ENCODE measurements at places on chromosomes 7 and 10.

DNA sequence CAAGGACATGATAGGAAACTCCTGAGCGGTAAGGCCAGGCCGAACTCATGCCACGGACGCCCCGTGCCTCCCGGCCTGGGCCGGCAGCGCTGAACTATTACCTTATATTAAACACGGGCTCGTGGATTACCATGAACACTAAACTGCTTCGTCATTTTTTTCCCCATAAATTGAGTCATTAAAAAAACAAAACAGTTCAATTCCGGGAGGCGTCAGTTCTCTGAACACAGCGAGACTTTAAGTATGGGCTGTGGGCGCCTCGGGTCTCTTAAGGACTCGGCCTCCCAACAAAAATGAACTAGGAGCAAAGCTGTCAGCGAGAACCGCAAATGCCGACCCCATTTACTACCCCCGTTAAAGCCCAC, 519 bp downstream of the PITRM1 start:
- DNase-seq, result no peak

DNA sequence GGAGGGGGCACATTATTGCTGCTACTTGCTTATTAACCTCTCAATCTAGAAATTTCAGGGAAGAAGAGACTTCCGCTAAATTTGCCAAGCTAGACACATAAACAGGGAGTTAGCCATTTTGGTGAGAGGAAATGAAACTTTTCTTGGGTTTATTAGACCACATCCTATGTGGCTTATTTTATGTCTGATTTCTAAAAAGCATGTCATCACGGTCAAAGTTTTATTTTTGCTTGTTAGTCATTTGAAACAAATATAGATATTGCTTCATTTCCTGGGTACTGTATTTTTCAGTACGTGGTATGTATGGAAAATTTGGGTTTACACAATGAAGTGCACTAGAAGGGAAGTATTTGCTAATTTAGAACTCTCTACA, 144.1 kb downstream of the TCF7L2 start:
- DNase-seq, result no peak

GRCh38 chr7:117269886-117270285, 53.0 kb downstream of the WNT2 start:
- no peak for DNase-seq

- no peak for DNase-seq
Measured at GRCh38 chr10:43126759-43127424, 11.4 kb upstream of the CSGALNACT2 start.

GRCh38 chr10:29897999-29898716, 161.2 kb downstream of the JCAD start:
- DNase-seq, result no peak

DNA sequence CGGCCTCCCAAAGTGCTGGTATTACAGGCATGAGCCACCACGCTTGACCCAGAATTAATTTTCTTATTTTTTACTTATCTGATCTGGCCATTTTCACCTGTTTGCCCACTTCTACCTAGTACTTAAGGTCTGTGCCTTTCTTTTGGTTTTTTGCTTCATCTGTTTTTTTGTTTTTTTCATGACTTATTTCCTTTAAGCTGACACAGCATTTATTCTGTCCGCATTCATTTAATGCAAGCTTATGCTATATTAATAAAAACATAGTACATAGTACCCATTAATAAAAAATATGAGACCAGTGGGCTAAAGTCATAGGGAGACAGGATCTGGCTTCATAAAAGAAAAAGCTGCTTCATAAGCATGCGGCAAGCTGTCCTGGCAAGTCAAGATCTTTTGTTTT, 205.4 kb downstream of the ZEB1 start:
- no peak for DNase-seq

GRCh38 chr10:109977382-109977806, 30.4 kb upstream of the ADD3 start:
- no peak for DNase-seq

GRCh38 chr10:44651834-44652233, 259.3 kb upstream of the TMEM72 start:
- DNase-seq, result no peak

DNA sequence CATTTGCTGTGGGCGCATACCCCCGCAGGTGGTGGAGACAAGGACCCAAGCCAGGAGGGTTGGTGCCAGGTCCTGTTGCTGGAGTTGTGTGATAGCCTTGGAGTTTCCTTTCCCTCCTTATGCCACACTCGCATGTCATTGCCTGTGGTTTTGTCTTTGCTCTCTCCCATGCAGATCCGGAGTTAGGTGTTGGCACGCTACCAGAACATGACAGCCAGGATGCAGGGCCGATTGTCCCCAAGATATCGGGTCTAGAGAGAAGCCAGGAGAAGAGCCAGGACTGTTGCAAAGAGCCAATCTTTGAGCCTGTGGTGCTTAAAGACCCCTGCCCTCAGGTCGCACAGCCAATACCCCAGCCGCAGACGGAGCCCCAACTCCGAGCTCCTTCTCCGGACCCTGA, 369.2 kb upstream of the GALNT17 start:
- no peak for DNase-seq

DNA sequence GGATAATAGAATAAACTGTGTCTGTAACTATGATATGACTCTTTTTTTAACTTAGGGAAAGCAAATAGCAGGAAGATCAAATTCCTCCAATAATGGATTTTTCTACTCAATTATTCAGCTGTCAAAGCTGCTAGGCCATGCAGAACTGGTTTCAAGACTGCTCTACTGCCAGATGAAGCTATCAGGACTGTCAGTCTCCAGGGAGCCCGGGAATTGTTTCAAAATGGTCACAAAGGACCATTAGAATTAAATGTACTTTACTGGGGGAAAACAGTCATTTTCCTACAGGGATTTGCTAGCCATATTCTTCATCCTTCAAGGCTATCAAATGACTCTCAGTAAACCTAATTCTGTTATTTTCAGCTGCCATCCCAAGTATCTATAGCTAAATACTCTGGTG, 276.3 kb downstream of the LHFPL3 start:
- DNase-seq, result no peak

- DNase-seq, result no peak
Measured at GRCh38 chr7:23889566-23889965, 179.5 kb downstream of the STK31 start.

- no peak for DNase-seq
Measured at GRCh38 chr10:70192326-70192968, 22.1 kb upstream of the SAR1A start.

DNA sequence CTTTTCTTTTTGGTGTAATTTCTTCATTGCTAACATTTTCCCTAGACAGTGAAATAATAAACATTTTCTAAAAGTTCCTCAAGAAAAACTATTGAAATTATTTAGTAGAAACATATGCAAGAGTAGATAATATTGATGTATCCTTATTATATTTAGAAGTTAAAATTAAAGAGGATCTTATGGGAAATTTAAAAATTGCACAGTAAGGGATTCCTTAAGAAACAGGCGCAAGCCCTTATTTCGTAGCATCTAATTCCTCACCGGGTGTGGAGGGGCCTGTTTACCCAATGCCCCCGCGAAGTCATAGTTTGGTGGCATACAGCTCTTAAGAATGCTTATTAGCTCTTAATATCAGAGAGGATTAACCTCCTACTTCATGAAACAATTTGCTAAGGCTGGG, 467.1 kb downstream of the DNAJB6 start:
- no peak for DNase-seq

GRCh38 chr7:22582863-22583622, 83.1 kb upstream of the STEAP1B start:
- DNase-seq, result no peak

DNA sequence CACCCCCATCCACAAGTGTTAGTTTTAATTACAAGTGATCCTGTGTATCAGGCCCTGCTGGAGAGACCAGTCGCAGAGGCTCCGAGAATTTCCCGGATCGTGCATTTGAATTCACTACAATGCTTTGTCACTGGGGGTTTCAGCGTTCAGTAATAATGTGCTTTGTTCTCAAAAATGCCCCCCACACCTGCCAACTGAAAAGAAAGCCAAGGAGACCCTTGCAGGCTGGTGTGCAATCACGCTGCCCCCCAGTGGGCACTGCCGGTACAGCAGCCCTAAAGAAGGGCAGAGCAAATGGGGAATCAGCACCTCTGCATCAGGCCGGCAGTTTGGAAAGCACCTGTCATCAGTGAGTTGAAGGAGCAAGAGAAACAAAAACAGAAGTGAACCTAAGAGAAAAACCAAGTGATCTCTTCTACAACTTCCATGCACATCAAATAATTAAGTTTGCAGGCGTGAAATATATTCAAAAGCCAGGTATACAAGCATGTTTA, 177.6 kb downstream of the PARD3 start:
- DNase-seq, result peak; percentile 25

GRCh38 chr10:15859509-15859905, 800 bp downstream of the MINDY3 start:
- no peak for DNase-seq

DNA sequence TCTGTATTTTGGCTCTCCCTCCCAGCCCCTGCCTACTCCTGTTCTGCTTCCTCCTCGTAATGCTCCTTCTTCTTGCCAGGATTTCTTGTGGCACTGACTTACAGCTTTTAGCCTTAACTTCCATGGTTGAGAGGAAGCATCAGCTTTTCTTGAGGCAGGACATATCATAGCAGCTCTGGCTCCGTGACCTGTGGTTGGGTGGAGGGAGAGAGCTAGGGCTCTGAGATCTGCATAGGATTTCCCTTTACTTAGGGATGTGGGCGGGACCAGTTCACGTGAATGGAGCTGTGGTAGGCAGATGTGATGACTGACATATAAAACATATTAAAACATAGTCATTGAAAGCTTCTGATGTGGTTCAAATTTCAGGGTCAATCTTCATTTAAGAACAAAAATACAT, 10.6 kb upstream of the RAB11FIP2 start:
- DNase-seq, result no peak

- DNase-seq, result no peak
Measured at GRCh38 chr10:126964190-126964589, 59.0 kb downstream of the DOCK1 start.

- no peak for DNase-seq
Measured at GRCh38 chr7:130350945-130351790, 6.6 kb downstream of the CPA5 start.

DNA sequence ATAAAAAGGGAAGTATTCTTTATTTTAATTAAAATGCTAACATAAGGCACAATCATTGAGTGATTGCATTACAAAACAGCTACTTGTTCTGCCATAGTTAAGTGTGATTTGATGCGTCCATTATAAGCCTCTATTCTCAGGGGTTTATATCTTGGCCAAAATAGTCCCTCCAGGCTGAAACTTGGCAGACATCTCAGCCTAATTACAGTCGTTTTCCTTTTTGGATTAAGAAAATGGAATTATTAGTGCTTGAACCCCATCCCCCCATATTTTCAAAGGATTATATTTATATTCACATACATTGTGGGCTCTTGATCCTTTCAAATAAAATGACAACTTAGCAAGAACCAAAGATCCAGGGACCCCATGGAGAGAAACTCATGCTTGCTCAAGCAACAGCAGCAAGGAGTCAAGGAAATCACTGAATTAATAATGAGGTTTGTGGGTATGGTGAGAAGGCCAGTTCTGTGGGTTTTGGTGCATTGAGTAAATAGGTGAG, 66.7 kb upstream of the NEUROD6 start:
- DNase-seq, result no peak

- DNase-seq, result no peak
Measured at GRCh38 chr7:98993024-98993897, 114.9 kb downstream of the TRRAP start.

- DNase-seq, result no peak
Measured at GRCh38 chr7:128214463-128214862, 26.6 kb upstream of the LEP start.

GRCh38 chr10:102504179-102504975, 605 bp downstream of the SUFU start:
- no peak for DNase-seq

GRCh38 chr7:47552621-47553020, 29.3 kb downstream of the TNS3 start:
- DNase-seq, result no peak

- DNase-seq, result no peak
Measured at GRCh38 chr7:141946796-141947195, at the start of gene CLEC5A. CLEC5A (minus strand) TSS chr7:141946974; CDS start chr7:141946292, 682 bp downstream.

- DNase-seq, result no peak
Measured at GRCh38 chr10:5555021-5555510, 30.3 kb downstream of the CALML3 start.

DNA sequence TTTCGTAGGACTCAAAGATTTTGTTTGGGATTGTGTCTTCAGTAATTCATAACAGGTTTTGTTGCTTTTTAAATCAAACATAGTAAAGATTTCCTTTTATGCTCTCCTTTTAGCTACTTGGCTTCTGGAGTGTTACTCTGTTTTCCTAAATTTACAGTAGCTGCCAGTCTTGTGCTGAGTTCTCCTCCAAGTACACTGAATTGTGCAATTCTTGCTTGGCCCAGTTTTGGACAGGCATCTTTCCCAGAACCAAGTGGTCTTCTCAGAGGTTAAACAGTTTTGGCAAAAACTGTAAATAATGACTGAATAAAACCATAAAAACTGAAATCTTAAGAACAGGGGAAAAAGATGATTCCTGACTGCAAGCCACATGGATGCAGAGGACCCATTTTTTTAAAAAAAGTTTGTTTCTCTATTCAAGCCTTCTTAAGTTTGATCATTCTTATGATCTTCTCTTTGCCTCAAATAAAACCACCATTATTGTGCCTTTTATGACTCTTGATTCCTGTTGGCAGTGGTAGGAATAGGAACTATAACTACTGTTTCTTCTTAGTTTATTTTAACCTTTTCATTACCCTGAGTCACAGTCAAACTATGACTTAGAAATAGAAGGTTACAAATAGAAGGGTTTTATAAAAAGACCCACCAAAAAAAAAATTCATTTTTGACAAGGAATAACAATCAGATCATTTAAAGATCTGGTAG, 88.0 kb downstream of the MDFIC start:
- DNase-seq, result no peak

GRCh38 chr10:127150136-127150535, 46.3 kb downstream of the INSYN2A start:
- no peak for DNase-seq

- no peak for DNase-seq
Measured at GRCh38 chr7:151851145-151851751, 25.7 kb downstream of the PRKAG2 start.

GRCh38 chr10:44051091-44051490, 333.8 kb downstream of the CXCL12 start:
- peak; percentile 63 for DNase-seq

DNA sequence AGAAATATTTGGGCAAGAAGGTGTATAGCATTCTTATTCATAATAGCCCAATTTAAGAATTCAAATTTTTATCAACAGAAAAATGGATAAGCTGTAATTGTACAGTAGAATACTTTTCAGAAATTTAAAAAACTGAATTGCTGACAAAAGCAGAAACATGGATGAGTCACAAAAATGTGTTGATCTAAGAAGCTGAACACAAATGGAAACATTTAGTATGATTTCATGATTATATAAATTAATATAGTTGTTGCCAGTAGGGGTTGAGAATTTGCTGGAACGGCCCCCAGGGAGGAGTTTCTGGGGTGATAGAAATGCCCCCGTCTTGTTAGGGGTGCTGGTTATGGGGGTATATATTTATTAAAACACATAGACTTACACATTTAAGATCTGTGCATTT, 179.1 kb downstream of the KLF6 start:
- DNase-seq, result no peak

All from NCI-H1694 (cell line).